Right renal cortex interstitium (tissue), 3 donors: ENCODE measurements at places on chromosomes 1 and 21.

- no peak for DNase-seq
These were observed 16.5 kb downstream of the SLC27A3 start for GRCh38 chr1:153791648-153792253.

DNA sequence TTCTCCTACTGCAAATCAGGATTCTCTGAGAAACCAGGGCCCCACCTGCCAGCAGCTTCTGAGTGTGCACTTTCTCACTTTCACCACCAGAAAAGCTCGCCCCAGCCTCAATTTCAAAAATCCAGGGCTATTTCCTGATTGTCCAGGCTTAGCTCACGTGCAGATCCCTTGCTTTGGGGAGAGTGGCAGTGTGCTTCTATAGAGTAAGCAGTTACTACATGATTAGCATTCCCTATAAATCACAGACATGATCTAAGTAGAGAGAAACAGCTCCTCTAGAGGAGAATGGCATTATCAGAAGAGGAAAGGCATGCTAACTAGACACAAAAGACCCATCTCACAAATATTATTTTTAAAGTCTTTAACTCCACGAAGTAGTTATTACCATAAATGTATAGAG is 456.0 kb upstream of the PKN2 start:
- no peak for DNase-seq

DNA sequence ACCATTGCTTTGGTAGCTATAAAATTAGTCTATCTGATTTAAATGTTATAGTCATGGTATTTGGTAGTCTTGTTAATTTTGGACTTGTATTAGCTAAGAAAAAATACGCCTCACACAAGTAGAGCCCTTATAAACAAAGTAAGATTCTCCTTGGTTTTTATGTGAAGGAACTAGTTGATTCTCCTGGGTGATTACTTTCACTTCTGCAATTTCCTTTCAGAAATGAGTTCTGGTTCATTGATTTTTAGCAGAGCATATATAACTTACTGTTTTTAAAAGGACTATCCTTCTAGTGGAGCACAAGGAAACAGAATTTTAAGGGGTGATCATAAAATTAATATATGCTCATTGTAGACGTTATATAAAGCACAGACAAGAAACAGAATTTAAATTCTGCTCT is 120.1 kb downstream of the BACH1 start:
- DNase-seq, result no peak

DNA sequence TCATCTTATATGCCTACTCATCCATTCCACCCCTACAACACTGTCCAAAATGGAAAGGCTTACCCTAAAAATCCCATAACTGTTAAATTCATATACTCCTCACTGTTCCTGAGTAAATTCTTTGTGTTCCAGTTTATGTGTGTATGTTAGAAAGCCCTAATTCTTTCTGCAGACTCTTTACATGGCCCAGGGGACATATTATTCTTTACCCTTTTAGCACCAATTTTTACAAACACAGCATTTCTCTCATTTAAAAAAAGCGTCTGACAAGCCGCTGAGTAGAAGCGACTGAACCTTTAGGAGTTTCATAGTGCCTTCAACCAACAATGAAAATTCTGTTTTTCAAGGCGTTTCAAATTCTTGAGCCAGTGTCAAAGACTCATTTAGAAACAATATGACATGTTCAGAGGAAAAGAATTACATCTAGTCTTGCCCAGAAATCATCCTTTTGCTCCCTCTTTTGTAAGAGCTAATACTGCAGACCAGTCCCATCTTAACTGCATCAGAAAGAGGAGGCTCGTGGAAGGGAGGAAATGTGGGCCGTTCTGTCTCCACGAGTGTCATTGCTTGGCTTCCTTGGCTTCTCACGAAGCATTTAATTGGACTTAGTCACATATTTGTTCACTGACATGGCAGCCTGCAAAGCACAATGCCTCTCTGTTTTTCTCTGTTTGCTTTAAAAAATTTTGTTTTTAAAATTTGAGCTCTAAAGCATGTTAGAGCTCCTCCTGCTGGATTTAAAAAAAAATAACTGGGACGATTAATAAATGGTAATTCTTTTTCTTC is 21.3 kb upstream of the C1orf105 start:
- no peak for DNase-seq

- DNase-seq, result no peak
These were observed 96.9 kb upstream of the AKT3 start for GRCh38 chr1:243946946-243947345.

GRCh38 chr1:20405893-20406604 is 80.0 kb downstream of the CAMK2N1 start:
- no peak for DNase-seq

DNA sequence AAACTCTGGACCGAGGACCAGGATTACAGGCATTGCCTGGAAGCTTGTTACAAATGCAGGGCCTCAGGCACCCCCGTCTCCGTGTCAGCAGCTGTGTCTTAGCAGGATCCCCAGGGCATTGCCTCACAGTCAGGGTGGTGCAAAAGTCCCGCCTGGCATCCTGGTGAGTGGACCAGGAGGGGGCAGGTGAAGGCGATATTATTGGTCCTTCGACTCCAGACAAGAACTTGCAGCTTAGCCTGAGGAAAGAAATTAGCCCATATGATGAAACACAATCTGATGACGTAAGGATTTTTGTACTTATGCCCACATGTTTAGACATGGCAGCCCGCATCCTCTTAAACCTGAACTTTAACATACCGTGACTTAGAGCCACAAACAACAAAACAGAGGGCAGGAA is 40.8 kb downstream of the RSPH1 start:
- no peak for DNase-seq

DNA sequence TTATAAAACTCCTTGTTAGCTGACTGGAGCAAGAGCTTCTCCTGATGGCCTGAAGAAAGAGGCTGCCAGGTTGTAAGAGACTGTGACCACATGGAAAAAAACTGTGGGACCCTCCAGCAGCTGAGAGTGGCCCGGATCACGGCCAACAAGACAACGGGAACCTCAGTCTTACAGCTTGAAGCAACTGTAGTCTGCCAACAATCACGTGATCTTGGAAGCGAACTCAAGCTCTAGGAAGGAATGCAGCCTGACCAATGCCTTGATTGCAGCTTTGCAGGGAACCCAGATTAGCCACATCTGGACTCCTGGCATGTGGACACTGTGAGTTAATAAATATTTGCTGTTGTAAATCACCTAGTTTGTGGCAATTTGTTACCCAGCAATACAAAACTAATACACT is 442.6 kb upstream of the PRMT6 start:
- DNase-seq, result no peak

GRCh38 chr1:67019600-67020136 is 34.3 kb downstream of the SLC35D1 start:
- DNase-seq, result no peak

DNA sequence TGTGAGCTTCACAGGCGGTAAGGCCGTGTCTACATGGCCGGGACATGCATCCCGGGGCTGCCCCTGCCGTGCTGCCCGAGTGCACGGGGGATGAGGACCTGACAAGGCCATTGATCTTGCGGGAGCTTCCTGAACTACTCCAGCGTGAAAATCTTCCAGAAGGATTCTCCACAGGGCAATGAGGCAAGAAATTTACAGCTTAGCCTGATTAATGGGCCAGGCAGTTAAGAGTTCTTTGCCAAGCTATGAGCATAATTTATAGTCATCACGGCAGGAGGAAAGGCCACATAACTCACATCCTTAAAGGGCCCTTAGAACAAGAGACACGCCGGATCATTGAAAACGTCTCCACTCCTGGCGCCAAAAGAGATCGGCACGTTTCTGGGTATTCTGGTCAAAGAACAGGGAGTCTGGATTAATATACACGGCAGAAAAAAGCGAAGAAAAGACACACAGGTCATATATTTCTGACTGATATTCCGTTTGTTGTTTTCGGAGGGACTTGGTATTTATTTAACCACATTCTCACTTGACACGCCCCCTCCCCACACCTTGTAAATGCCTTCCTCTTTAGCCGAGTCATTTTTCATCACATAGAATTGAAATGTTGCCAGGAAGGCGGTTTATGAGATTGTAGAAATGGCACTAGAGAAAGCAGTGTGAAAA is 180.5 kb downstream of the DYRK1A start:
- peak; percentile 74 for DNase-seq

DNA sequence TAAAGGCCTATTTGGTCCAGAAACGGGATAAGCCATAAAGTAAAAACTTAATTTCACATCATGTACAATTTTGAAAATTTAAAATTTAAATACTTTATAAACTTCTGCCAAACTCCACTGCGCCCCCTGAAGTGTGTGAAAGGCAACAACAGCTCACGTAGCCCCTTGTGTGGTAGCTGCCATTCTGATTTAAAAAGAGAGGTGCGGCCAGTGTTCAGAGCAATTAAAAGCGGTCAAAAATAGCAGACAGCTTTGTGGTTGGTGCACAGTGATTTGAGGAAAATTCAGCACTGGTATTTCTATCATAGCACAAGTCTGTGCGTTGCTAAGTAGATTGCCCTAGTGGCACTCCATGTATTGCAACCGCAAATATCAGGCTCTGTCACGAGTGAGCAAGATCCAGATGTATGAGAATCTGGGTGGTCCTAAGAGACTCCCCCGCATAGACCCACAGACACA is 122.5 kb downstream of the ATG4C start:
- DNase-seq, result no peak

GRCh38 chr21:26560612-26561011 is 12.5 kb downstream of the CYYR1 start:
- no peak for DNase-seq

DNA sequence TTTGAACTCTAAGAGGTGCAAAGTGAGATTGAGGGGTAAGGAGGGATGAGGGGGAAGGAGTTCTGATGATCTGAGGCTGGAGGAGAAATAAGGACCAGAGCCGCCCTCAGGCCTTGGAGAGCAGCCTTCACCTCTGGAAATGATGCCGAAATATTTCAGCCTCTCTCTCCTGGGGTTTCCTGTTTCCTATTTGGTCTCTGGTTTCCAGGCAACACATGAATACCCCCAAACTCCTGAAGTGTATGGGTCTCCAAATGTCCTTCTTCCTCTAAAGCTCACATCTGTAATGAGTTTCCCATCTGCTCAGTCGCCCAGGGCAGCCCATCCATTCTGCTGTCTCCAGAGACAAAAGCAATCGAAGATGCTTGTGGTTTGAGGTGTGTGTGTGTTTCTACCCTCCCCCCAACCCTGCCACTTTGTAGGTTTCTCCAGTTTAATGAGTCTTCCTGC is 52.0 kb upstream of the FAM20B start:
- no peak for DNase-seq

GRCh38 chr1:23527366-23527765 is 3.7 kb downstream of the E2F2 start:
- DNase-seq, result no peak

- DNase-seq, result no peak
These were observed 32.8 kb downstream of the PCNT start for GRCh38 chr21:46356494-46357334.

GRCh38 chr1:59317780-59318179 is 20.9 kb downstream of the FGGY start:
- DNase-seq, result no peak

GRCh38 chr1:111364690-111365089 is 62.8 kb downstream of the OVGP1 start:
- no peak for DNase-seq

DNA sequence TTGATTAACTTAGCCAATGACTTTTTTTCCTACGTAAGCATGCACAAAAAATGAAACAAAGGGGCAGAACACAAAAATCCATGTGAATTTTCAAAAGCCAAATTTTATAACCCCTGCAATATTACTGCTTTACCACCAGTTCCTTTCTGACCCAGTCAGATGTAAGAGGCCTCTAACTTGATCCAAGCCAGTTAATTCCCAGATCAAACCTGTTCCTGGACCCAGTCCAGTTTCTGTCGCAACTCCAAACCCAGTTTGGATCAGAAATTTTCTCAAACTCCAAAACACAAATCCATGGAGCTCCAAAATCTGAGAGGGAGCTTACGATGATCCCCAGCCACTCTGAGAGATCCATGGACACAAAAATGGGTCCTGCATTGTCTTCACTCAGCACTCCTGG is 7.8 kb upstream of the ZYG11A start:
- no peak for DNase-seq

- no peak for DNase-seq
These were observed 23.1 kb upstream of the SMAP2 start for GRCh38 chr1:40350391-40350790.

DNA sequence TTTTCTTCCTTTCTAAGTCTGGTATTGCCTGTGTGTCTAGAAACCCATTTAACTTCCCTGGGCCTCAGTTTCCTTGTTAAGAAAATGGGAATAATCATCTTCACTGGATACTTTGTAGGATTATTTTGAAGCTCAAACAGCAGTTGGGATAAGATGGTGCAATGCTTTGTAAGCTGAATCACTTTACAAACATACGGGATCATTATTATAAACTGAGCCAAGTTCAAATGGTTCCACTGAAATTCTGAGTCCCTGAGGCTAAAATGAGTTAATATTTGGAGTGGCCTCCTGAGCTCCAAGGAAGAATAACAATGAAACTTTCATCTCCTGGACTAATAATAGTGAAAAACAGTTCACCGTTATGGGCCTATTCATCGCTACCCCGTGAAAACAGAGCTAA is 388.0 kb downstream of the PLPP3 start:
- DNase-seq, result no peak

DNA sequence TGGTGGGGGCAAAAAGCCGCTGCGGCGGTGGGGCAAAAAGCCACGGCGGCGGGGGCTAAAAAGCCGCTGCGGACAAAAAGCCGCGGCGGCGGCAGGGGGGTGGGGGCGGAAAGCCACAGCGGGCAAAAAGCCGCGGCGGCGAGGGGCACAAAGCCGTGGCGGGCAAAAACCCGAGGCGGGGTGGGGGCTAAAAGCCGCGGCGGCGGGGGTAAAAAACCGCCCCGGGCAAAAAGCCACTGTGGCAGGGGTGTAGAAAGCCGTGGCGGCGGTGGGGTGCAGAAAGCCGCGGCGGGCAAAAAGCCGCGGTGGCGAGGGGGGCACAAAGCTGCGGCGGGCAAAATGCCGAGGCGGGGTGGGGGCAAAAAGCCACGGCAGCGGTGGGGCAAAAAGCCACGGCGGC is 3901.8 kb downstream of the SRGAP2C start:
- no peak for DNase-seq

DNA sequence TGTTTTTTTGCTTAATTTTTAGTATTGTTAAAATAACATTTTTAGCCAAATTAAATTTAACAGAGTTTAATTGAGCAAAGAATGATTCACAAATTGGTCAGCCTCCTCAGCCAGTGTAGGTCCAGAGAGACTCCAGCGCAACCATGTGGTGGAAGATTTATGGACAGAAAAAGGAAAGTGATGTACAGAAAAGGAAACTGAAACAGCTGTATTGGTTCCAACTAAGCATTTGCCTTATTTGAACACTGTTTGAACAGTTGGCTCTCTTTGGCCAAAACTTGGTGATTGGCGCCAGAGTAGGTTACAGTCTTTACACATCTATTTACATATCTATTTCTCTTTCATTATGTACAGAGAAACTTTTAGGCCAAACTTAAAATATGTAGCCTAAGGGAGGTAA is 19.4 kb downstream of the RPS6KC1 start:
- DNase-seq, result peak; percentile 18

GRCh38 chr1:36365381-36365780 is 20.3 kb downstream of the STK40 start:
- DNase-seq, result no peak

- no peak for DNase-seq
These were observed 35.9 kb downstream of the USP24 start for GRCh38 chr1:55179177-55179835.
